Spinal cord (tissue), 10 donors: ENCODE measurements at places on chromosomes 4 and X. TPM values are rescaled to one million over a fixed set of nuclear protein-coding genes. Genes with fewer than 3 reads are reported as not detected.

Gene ENPEP
- total RNA-seq = 5.0 TPM

Gene TACR3
- total RNA-seq = 1.2 TPM

Gene GBA3
- 0.55 TPM for total RNA-seq

Gene PPBP
- total RNA-seq = 17.8 TPM

Gene UGT2B17
- not detected for total RNA-seq

Gene RIPPLY1
- total RNA-seq = 0.28 TPM

Gene LRAT
- 0.33 TPM for total RNA-seq

Gene SSX4
- total RNA-seq = not detected

Gene CYLC1
- total RNA-seq = 0.10 TPM

Gene CXCL1
- 1.9 TPM for total RNA-seq
